Mesangial cell (primary cell): ENCODE measurements at places on chromosomes 1 and 21. TPM values are rescaled to one million over a fixed set of nuclear protein-coding genes. Genes with fewer than 3 reads are reported as not detected.

RUNX3 gene
- total RNA-seq: not detected in 2 replicates

ZC3H12A gene
- total RNA-seq: 14.8 and 23.7 TPM in 2 replicates

TNFRSF4 gene
- 1.8 and 3.4 TPM in 2 replicates for total RNA-seq

HTR6 gene
- not detected in 2 replicates for total RNA-seq

SERBP1 gene
- 98.4 and 210 TPM in 2 replicates for total RNA-seq

OR2T35 gene
- not detected in 2 replicates for total RNA-seq

MXRA8 gene
- 154 and 651 TPM in 2 replicates for total RNA-seq

CLDN19 gene
- total RNA-seq: 1.8 TPM in 1 of 2 replicates, not detected in the other

PSEN2 gene
- 13.1 and 13.7 TPM in 2 replicates for total RNA-seq

KRTAP11-1 gene
- total RNA-seq: not detected in 2 replicates

SPRR2A gene
- total RNA-seq: not detected in 2 replicates

BMP8B gene
- total RNA-seq: 0.49 and 0.76 TPM in 2 replicates

CCT3 gene
- 315 and 547 TPM in 2 replicates for total RNA-seq

GPR3 gene
- 1.6 and 2.4 TPM in 2 replicates for total RNA-seq

CHI3L2 gene
- not detected in 2 replicates for total RNA-seq

TFF2 gene
- not detected in 2 replicates for total RNA-seq

LRRC71 gene
- total RNA-seq: not detected in 2 replicates

ADAMTSL4 gene
- 0.98 and 5.8 TPM in 2 replicates for total RNA-seq

MCM3AP gene
- total RNA-seq: 56.5 and 60.6 TPM in 2 replicates

URB1 gene
- total RNA-seq: 18.3 and 18.4 TPM in 2 replicates

FCRL6 gene
- total RNA-seq: not detected in 2 replicates

RGS7 gene
- 0.81 TPM in 1 of 2 replicates, not detected in the other for total RNA-seq

SH2D2A gene
- 2.3 and 2.7 TPM in 2 replicates for total RNA-seq

KLHDC9 gene
- total RNA-seq: 3.7 and 8.4 TPM in 2 replicates

CD53 gene
- total RNA-seq: not detected in 2 replicates

TEDDM1 gene
- not detected in 2 replicates for total RNA-seq

PYHIN1 gene
- total RNA-seq: not detected in 2 replicates

ZNF593OS gene
- total RNA-seq: 0.13 TPM in 1 of 2 replicates, not detected in the other

ELK4 gene
- 8.3 and 10.5 TPM in 2 replicates for total RNA-seq

PDE4B gene
- under 0.01 and 0.33 TPM in 2 replicates for total RNA-seq

SPRR1B gene
- total RNA-seq: not detected in 2 replicates

ATP1A4 gene
- total RNA-seq: not detected in 2 replicates

AIRE gene
- total RNA-seq: 0.13 TPM in 1 of 2 replicates, not detected in the other

OR2L2 gene
- total RNA-seq: not detected in 2 replicates

GIPC2 gene
- total RNA-seq: 0.25 and 0.49 TPM in 2 replicates

ILDR2 gene
- 1.3 and 4.4 TPM in 2 replicates for total RNA-seq

GJA8 gene
- total RNA-seq: not detected in 2 replicates

OXCT2 gene
- total RNA-seq: 1.9 and 4.6 TPM in 2 replicates

STMN1 gene
- total RNA-seq: 67.4 and 193 TPM in 2 replicates

ID3 gene
- total RNA-seq: 156 and 186 TPM in 2 replicates
